ENCODE measurements at places on chromosomes 6 and 20. TPM values are rescaled to one million over a fixed set of nuclear protein-coding genes. Genes with fewer than 3 reads are reported as not detected.

SLC17A3 gene
- total RNA-seq, result not detected

RAB32 gene
- 89.2 TPM for total RNA-seq

GPR63 gene
- 0.85 TPM for total RNA-seq

ZBP1 gene
- not detected for total RNA-seq

C6orf15 gene
- total RNA-seq, result not detected

FNDC11 gene
- not detected for total RNA-seq

GATA5 gene
- not detected for total RNA-seq

SNX21 gene
- total RNA-seq, result 182 TPM

KIAA0408 gene
- total RNA-seq, result not detected

CAGE1 gene
- not detected for total RNA-seq

PRDM13 gene
- total RNA-seq, result not detected

IL17A gene
- total RNA-seq, result not detected

OR2B6 gene
- not detected for total RNA-seq

ENPP3 gene
- total RNA-seq, result not detected

MUC21 gene
- not detected for total RNA-seq

THBD gene
- total RNA-seq, result 326 TPM

CRIP3 gene
- total RNA-seq, result not detected

STX11 gene
- 29.5 TPM for total RNA-seq

PKIG gene
- total RNA-seq, result 84.7 TPM

MAS1 gene
- total RNA-seq, result not detected

RBCK1 gene
- 123 TPM for total RNA-seq

MDFI gene
- total RNA-seq, result 94.7 TPM

ZKSCAN3 gene
- 0.21 TPM for total RNA-seq

NOX3 gene
- total RNA-seq, result not detected

PLCB4 gene
- 38.0 TPM for total RNA-seq

DHX35 gene
- total RNA-seq, result 35.3 TPM

TFAP2B gene
- not detected for total RNA-seq

TMEM244 gene
- total RNA-seq, result not detected

SPATA25 gene
- total RNA-seq, result 32.8 TPM

PRSS16 gene
- total RNA-seq, result not detected

SMOC2 gene
- 102 TPM for total RNA-seq

PPT2 gene
- total RNA-seq, result 839 TPM

STMND1 gene
- total RNA-seq, result not detected

MYB gene
- total RNA-seq, result not detected

NQO2 gene
- 7.7 TPM for total RNA-seq

RIMS1 gene
- not detected for total RNA-seq

Data from ascending aorta (tissue), 2 donors.